ENCODE measurements at places on chromosomes 7 and 10.

DNA sequence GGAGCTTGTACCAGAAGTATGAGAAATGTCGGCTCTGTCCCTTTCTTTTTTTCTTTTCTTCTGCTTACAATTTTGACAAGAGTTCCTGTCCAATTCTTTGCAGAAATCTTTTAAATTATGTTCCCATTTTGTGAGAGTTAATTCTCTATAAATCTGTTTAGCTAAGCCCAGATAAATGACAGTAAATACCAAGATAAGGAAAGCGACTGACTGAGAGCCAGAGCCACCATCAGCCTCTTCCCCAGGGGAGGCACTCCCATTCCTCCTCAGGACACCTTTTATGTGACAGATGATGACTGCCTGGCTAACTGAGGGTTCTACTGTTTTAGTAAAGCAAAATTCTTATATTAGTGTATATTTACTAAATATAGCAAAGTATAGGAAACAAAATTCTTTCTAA, 6.9 kb upstream of the GGCT start:
- DNase-seq = no peak

DNA sequence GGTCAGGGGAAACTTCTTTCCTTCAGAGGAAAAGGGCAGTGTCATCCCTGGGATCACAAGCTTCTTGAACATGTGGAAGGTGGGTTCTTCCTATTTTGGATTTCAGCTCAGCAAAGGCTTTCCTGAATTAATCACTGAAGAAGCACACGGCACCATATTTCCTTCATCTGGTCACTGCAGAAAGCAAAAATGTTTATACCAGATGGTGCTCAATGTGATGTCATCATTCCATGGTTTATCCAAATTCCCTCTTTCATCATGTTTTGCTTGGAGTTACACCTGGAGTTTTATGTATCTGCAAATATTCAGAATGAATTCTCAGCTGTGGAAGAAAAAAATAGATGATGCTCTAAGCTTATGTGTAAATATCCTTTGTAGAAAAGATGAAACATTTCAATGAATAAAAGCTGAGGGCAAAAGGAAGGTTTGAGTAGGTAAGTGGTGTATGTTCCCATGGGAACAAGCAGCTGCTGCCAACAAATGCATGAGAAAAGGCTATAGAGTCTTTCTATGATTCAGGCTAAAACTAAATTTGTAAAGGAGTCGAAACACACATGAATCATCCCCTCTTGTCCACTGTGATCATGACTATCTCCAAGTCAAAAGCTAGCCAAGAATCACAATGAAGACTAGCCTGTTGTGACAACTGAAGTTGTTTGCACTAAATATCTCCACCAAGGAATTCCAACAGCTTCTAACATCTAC, 26.9 kb upstream of the BPGM start:
- no peak for DNase-seq

DNA sequence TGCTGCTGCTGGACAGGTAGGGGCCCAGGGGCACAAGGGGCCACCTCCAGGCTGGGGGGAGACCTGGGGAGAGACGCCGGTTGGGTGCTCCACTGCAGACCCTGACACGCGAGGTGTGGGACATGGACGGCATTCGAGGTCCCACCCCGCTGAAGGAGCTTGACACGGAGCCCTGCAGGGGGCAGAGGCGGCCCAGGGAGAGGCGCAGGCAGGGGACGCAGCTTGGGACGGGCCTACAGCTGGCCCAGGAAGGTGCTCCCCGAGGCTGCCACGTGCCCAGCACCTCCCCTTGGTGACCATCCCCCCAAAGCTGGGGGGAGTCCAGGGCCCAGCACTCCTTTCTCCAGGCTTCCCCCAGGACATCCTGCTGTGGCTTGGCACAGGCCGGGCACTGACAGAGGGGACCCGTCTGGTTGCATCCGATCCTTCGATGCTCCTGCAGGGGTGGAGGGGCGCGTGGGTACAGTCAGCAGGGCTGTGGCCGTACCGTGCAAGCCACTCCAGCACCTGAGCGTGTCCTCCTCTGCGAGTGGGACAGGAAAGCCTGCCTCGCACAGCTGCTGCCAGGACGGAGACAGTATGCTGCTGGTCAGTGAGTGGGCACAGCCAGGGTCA, 174.4 kb downstream of the ELFN1 start:
- no peak for DNase-seq

- DNase-seq = no peak
These were observed 53.2 kb upstream of the TFEC start for GRCh38 chr7:116083796-116084195.

DNA sequence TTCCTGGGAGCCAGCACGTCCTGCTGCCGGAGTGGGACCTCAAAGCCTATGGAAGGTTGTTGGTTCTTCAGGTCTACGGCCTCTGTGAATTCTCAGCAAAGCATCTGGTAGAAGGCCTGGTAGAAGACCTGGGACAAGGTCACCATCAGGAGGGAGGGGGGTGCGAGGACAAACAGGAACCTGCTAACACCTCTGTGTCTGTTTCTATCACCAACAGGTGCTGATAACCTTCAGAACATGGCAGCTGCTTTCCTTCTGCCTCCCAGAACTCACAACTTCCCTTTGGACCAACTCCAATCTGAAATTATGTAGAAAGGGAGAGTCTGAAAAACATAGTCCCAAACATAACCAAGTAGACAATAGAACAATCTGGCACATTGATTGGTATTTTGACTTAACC, 8.3 kb upstream of the MET start:
- DNase-seq = no peak

- DNase-seq = no peak
These were observed 20.3 kb downstream of the ZNF277 start for GRCh38 chr7:112226701-112227276.

DNA sequence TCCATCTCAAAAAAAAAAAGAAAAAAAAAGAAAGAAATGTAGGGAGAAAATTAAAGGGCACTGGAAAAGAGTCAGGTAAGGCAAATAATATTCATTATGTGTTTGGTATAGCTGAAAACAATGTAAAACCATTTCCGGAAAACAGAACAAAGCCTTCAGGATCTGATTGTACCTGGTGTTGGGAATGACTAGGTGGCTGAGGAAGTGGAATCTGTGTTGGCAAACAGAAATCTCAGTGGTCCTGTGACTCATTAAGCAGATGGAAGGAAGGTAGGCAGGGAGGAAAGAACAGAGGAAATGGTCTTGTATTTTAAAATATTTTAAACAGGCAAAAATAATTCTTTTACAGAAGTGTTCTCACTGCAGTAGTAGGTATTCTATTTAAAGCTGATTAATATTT, 55.7 kb upstream of the GATA3 start:
- no peak for DNase-seq

GRCh38 chr7:109322833-109323232, 753.2 kb downstream of the DNAJB9 start:
- DNase-seq = no peak

DNA sequence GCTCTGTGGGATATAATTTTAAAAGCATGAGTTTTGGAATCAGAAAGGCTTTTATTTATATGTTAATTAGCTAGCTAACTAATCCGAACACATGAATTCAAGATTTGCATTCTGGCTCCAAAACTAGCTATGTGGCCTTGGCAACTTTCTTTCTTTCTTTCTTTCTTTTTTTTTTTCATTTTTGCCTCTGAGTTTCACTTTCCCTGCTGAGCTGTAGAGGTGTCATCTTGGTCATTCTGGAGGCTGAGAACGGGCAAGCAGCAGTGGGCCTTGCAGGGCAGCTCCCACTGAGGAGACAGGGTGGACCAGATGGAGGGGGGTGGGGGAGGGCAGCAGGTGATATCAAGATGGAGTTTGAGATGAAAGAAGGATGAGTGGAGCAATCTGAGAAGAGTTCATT, 24.8 kb upstream of the SFMBT2 start:
- DNase-seq = no peak

- DNase-seq = no peak
These were observed 54.3 kb downstream of the ZNF438 start for GRCh38 chr10:30977385-30977784.

- no peak for DNase-seq
These were observed 15.5 kb downstream of the CYTH3 start for GRCh38 chr7:6256677-6257535.

- no peak for DNase-seq
These were observed 14.3 kb downstream of the TMEM273 start for GRCh38 chr10:49173853-49174252.

DNA sequence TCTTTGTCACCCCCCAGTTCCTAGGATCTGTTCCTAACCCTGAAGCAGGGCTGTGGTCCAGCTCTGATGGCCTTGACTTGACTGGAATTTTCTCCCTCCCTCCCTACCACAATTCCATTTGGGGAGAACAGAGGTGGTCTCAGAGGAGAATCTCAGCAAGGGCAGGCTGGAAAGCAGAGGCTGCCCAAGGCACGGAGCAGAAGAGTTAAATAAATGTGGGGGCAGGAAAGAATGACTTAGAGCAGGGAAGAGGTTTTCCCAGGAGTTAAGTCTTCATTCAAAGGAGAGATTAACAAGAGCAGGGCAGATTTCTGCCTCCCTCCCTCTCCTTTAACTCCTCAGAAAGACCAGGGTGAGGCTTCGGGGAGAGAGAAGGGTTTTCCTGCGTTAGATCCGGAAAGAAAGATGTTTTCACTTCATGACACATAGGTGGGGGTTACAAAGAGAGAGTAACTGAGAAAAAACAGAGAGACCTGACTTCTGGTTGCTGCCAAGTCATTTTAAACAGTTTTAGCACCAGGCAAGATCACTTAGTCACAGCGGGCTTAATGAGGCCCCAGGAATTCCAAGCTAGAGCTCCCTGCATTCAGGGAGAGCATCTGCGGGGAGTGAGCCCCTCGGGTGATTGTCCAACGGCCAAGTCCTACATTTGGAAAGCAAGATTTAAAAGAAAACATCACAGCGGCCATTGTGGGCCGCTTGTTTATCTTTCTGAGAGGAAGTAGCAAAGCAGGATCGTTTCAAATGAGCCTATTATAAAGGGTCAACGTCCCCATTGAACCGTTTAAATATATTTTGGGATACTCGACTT, 78.7 kb downstream of the ARHGAP22 start:
- DNase-seq = no peak

DNA sequence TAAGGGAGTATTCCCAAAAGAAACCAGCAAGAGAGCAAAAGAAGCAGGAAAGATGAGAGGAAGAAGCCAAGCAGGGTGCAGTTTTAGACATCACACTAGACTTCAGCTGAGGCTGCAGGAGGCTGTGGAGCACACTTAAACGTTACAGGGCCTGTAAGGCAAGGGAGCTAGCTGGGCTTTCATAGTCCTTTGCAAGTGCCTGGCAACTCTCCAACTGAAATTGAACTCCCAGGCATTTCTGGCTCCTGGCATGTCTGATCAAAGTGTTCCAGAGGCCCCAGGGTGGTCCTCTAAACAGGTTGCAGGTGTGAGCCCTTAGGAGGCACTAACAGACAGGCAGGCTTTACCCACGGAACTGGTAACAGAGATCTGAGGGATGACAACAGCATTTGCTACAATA, 750.2 kb downstream of the XPNPEP1 start:
- DNase-seq = no peak

DNA sequence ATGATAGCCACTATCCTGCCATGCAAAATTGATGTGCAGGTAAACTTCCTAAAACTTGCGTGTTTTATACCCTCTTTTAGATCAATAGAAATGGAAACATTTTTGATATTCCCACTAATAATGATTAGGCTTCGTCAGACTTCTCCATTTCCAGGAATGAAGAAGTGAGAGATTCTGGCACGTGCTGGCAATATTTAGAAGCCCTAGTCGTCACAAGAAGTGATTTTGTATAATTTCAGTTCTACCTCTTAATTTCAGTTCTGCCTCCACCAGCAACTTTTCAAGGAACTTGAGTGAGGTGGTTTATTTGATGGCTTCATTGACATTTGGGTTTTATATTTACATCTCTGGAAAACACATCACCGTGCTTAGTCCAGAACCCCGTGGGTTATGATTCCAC, 61.9 kb downstream of the MRC1 start:
- DNase-seq = no peak

- DNase-seq = no peak
These were observed 2.0 kb downstream of the GAL3ST4 start for GRCh38 chr7:100166317-100166940.

GRCh38 chr10:82409671-82410070, 534.7 kb downstream of the NRG3 start:
- DNase-seq = no peak

DNA sequence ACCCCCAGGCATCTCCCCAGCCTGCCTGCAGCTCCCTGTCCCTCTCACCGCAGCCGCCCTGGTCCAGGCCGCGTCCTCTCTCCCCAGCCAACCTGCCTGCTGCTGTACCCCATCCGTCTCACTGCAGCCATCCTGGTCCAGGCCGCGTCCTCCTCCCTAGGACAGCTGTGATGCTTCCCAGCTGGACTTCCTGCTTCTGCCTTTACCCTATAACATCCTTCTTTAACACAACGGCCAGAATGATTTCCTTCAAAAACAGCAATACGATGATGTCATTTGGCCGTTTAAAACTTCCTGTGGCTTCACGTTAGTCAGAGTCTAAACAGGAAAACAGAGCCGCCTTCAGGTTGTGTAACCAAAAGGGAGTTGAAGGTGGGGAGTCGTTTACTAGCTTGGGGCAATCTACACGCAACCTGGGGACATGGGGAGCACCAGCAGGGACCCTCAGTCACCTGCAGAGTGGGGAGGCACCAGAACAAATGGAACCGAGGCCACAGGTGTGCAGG, 32.2 kb upstream of the ZFAND2A start:
- DNase-seq = no peak

- DNase-seq = no peak
These were observed 51.2 kb downstream of the SP8 start for GRCh38 chr7:20735346-20736065.

DNA sequence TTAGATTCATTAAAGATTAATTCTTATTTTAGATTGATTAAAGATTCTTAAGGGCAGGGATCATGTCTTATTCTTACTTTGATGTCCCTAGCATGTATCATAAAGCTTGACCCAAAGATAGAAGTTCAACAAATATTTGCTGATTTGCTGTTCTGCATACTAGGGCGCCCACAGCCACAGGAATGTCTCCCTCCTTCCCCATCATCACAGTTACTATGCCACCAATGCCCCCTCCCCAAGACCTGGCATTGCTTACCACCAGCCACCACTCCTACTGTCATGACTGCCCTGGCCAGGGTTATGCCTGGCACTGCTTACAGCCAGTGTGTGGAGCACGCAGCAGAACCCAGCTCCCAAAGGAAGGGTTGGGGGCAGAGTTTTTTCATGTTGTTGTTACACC, 86.7 kb upstream of the AGK start:
- DNase-seq = no peak

GRCh38 chr7:98212532-98213041, 1.3 kb downstream of the BHLHA15 start:
- no peak for DNase-seq

DNA sequence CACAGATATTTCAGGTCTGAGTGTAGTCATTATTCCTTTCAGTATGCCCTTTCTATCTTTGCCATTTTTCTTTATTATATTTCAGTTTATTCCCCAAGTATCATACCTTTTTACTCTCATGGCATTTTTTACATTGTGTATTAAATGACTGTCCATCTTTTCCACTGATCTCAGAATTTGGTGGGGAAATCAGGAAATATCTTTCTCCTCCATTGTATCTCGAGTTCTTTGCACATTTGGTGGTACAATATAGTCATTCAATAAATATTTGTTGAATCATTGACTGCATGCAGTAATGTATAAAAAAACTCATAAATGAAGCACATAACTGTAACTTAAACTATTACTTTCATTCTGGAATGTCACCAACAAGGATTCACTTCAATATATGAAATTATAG, 354.7 kb downstream of the HGF start:
- no peak for DNase-seq

GRCh38 chr7:144762853-144763252, 73.0 kb downstream of the TPK1 start:
- DNase-seq = no peak

GRCh38 chr7:80736371-80737125, 98.1 kb downstream of the CD36 start:
- no peak for DNase-seq

Data from substantia nigra (tissue), 51 donors.